ENCODE measurements at places on chromosomes 5 and 9.

DNA sequence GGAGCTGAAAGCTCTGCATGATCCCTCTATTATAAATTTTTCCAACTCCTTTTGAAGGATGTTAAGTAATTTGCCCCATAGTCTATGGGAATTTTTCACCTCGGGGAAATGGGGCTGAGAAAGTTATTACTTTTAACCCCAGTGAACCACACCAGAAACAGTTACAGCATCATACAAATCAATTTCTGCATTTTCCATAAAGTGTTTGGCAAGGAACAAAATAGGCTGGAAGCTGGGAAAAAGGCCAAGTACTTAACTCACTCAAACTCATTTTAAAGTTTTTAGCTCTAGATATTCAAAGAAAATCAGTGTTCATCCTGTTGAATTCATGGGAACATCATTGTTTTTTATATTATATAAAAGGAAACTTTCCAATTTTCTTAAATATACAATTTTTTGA lies 160.9 kb downstream of the SH3GL2 start:
- no peak for DNase-seq

DNA sequence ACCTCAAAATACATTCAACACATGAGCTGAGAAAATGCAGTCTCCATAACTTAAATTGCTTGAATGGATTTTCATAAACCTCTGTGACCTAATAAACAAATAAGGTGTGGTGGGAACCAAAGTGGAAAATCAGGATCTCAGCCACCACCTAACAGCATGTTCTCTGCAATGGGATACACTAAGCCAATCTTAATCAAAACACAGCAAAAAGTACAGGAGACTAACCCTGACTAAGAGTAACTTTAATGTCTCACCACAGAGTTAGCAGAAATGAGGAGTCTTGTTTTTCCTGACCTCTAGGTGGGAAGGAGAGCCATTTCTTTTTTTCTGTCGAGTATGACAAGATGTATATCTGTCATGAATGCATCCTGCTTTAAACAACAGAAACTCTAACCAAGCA lies 48.5 kb downstream of the PLK2 start:
- no peak for DNase-seq

- DNase-seq = no peak
Observed at GRCh38 chr5:125610892-125611291, 812.3 kb upstream of the GRAMD2B start.

- DNase-seq = no peak
Observed at GRCh38 chr9:134061688-134062371, 6.0 kb downstream of the BRD3 start.

- no peak for DNase-seq
Observed at GRCh38 chr9:137243626-137244485, 2.8 kb downstream of the TUBB4B start.

GRCh38 chr9:29816954-29817703 lies 2243.8 kb upstream of the C9orf72 start:
- no peak for DNase-seq

DNA sequence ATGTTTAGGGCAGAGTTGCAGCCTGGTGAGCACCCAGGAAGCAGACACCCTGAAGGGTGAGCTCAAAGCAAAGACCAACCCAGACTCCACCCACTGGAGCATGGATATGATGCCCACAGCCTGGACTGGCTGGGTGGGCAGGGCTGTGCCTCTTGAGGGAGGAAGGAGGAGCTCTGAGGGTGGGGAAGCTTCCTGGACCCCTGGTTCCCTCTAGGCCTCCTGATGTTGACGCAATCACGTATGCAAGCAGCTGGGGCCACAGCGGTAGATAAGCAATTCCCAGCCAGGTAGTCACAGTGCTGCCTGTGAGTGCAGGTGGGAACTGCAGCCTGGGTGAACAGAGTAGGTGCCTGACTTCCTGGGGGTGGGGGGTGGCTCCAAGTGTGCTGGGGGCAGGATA lies 271.5 kb downstream of the CDK5RAP2 start:
- no peak for DNase-seq

GRCh38 chr5:37837414-37838032 lies 2.3 kb downstream of the GDNF start:
- DNase-seq = no peak

- DNase-seq = no peak
Observed at GRCh38 chr5:52767217-52767743, 20.4 kb upstream of the ITGA1 start.

GRCh38 chr5:122053181-122054109 lies 24.6 kb downstream of the LOX start:
- DNase-seq = no peak

- no peak for DNase-seq
Observed at GRCh38 chr5:74594137-74595040, 46.1 kb downstream of the ENC1 start.

DNA sequence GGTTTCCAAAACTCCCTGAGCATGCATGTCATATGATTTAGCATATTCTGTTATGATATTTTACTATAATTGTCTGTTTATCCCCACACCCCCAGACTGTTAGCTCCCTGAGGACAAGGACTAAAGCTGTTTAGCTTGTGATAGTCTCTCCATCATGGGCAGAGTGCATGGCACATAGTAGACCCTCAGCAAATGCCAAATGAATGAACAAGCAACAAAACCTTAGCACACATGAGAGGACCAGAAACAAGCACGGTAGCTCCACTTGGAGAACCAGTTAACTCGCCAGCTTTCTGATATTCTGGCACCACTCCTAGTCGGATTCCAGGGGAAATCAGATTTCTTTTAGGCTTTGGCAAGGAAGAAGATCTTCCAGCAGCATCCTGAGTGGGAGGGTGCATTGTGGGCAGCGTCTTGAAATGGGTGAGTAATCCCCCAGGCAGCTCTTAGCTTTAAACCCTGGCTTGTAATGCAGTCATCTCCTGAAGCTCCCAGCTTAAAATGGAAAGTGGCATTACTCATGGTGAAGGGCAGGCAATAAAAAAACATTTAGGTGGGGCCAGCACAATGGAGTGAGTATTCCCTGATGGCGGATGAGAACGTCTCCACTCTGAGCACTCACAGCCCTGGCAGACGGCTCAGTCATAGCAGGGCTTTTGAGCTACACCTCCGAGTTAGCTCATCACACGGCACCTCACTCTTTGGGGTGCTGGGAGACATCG lies 41.1 kb downstream of the FGF1 start:
- DNase-seq = no peak

DNA sequence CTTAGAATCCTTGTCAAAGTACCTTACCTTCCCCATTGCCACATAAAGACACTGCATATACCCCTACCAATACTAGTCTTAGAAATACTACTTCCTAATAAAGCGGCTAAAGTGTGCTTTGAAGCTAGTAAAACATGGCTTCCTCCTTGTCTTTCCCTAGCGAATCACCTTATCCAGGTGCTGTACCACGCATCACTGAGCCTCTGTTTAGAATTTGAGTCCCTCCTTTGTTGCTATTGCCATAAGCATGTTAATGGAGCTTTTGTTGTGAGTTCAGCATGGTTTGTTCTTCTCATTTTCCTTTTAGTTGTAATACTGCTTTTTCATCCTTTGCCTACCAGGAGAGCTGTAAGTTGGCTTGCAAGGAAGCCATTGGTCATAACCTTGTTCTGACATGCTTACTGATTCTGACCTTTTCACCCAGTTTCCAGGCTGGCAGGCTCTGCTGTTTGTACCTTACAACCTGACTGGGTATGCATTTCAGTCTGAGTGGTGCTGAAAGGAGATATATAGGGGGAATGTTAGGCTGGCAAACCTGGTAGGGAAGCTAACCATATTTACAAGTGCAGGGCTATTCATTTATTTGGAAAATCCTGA lies 49.8 kb downstream of the LMNB1 start:
- no peak for DNase-seq

DNA sequence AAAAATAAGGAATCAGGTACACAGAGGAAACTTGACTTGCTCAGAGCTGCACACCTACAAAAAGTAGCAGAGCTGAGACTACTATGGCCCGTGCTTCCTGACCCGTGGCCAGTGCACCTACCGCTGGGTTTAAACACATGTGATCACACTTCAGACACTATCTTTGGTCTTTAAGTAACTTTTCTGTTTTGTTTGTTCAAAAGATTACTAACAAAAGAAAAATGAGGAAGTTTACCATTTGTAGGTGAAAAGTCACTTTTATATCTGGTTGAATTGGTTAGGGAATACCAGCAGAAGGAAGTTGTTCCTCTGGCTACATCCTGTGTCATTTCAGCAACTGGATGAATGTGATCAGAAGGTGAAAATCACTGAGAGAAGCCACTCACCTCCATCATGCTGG lies 6.5 kb upstream of the SYK start:
- DNase-seq = no peak

DNA sequence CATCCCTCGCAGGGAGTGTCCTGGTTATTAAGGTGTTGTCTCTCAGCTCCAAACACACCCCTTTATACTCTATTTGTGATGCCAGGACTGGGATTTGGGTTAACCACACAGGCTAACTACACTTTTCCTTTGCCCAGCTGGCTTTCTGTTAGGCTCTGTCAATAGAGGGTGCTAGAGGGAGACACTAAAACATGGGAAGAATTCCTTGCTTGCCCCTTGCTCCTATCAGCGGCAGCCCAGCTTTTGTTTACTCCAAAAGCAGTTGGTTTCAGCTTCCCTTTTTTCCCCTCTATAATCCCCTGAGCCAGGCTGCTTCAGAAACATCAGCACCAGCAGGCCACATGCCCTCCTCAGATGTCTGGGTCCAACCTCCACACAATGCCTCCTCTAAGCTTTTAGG lies 297.1 kb downstream of the KCTD16 start:
- no peak for DNase-seq

GRCh38 chr9:84939774-84940173 lies 270.2 kb downstream of the NTRK2 start:
- DNase-seq = no peak

- no peak for DNase-seq
Observed at GRCh38 chr5:72015103-72015548, 92.1 kb upstream of the MAP1B start.

DNA sequence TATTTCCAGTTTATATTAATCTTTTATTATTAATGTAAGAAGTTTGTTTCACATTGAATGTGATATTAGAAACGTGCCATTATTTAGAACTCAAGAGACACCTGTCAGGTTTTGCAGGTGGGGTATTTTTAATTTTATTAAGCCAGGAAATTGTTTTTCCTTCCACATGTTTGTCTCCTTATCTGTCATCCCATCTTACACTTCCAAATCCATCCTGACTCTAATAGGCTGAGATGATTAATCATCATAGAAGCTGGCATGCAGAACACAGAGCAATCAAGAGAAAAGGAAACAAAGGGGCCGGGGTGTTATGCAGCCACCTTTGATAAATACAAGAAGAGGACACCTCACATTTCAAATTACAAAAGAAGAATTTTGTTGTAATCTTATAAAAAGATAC lies 506.5 kb downstream of the ISL1 start:
- no peak for DNase-seq

- DNase-seq = no peak
Observed at GRCh38 chr9:80175286-80176150, 603.8 kb downstream of the TLE4 start.

DNA sequence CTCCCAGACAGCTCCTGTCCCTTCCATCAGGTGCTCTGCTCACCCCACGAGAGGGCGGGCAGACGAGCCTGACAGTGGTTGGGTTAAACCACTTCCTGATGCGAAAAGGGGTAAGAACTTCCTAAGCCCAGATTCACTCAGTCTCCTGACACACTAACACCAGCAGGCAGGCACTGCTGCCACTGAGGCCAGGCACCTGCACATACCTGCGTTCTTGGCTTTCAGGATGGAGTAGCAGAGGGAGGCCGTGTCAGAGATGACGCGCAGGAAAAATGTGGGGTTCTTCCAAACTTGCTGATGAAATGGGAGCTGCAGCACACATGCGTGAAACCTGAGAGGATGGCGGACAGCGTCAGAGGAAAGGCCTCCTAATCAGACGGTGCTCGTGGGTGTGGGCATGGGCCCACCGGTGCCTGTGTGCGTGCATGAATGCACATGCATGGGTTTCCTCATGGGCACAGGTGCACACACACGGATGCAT lies 29.9 kb downstream of the SLC6A18 start:
- peak; percentile 8 for DNase-seq

GRCh38 chr9:120402741-120403542 lies 177.0 kb downstream of the CDK5RAP2 start:
- DNase-seq = no peak

DNA sequence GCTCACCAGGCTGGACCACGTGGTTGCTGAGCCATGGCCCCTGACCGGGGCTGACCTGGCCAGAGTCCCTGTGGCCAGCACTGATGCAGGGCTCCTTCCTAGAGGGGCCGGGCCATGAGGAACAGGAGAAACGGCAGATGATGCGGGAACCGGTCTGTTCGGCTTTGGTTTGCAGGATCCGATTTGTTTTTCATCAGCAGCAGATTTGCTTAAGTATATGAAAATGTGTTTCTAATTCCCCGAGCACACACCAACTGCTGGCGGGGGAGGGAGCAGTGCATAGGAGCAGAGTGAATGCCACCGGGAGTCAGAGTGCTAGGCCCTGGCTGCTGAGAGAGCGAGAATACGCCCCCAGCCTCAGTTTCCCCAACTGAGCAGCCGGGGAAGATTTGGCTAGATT lies 13.6 kb downstream of the NTNG2 start:
- no peak for DNase-seq

GRCh38 chr9:134061019-134061687 lies 6.7 kb downstream of the BRD3 start:
- no peak for DNase-seq

DNA sequence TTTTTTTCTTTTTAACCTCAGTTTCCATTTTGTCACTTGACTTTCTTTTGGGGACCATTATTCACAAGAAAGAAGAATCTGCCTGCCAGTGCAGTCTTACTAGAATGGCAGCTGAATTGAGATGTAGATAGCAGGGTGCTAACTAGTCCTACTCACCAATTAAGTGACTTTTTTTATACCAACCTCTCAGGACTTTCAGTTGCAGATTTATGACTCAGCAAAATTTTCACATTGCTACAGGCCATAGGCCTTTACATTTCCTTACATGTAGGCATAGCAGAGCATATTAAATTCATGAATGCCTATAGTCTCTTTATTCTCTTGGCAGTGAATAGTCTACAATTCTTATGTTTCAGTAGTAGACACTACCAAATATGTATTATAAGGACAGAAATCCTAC lies 54.0 kb upstream of the FKTN start:
- no peak for DNase-seq

DNA sequence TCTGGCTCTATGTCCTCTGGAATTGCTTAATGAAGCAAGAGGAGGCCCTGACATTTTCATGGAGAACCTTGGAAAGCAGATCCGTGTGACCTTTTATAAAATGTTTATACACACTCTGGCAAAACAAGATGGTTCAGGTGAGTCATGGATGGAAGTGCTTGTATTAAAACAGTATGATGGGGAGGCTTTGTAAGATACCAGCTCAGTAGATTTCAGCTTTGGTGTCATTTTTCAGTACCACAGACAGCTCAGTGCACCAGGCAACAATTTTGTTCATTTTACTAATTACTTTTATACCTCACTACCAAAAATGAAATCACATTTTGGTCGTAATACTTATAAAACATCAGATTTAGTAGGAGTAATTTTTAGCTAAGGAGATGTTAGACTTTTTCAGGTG lies 5.2 kb downstream of the KCNN2 start:
- DNase-seq = no peak

DNA sequence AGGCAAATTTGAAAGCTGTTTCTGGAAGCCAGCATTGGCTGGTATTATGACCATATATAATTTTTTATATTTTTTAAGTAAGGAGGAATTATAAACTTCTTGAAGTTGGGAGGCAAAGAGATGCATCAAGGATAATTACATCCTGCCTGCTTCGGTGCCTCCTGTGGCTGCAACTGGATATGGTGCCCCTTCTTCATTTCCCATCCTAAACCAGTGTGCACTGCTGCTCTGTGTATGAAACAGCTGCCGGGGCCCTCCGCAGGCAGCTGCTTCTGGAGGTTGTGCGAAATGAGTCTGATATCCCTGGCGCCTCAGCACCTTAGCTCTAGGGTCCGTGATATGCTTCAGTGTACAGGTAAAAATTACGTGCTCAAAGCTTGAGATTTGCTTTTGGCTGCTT lies 304.2 kb downstream of the ENC1 start:
- DNase-seq = no peak
